ENCODE measurements at places on chromosomes 6 and 20.

GRCh38 chr20:24701027-24701426, 231.6 kb downstream of the SYNDIG1 start:
- no peak for DNase-seq

- DNase-seq, result peak; percentile 77
Measured at GRCh38 chr6:128919412-128920180, 36.7 kb downstream of the LAMA2 start.

GRCh38 chr20:5592823-5593739, 157.1 kb upstream of the SHLD1 start:
- DNase-seq, result no peak

GRCh38 chr20:57512432-57512831, 12.5 kb downstream of the CTCFL start:
- DNase-seq, result no peak

DNA sequence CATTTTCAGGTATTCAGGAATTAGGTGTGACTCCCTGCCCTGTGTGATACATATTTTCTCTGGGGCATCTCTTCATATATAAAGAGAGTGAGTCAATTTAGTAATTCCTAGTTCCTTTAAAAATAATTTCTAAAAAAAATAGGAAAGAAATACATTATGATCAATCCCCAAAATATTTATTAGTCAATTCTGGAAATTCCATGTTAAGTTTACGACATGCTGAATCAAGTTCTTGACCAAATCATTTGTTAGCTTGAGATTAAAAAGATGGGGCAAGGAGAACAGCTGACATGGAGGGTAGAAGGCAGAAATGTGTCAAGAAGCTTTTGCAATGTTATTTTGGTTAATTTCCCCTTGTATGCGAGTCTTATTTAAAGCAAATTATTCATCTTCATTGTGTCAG, 22.7 kb upstream of the PRDM1 start:
- DNase-seq, result peak; percentile 45

DNA sequence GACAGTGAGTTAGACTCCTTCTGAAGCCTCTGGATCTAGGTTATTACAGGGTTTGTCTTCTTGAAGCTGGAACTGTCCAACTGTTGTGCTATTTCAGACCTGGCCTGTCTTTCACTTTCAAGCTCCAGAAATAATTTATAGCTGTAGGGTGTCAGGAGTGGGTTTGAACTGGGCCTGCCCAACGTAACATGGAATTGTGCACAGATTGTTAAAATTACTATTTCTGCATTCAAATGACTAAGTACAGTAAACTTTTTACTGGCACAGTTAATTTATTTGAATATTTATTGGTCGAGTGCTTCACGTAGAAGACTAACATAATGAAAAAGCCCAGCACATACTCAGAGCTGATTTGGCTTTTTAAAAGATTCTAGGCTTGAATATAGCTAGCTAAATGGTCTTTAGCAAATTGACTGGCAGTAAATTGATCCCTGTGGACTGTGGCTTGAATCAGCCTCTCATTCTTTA, 74.3 kb downstream of the ARID1B start:
- no peak for DNase-seq

DNA sequence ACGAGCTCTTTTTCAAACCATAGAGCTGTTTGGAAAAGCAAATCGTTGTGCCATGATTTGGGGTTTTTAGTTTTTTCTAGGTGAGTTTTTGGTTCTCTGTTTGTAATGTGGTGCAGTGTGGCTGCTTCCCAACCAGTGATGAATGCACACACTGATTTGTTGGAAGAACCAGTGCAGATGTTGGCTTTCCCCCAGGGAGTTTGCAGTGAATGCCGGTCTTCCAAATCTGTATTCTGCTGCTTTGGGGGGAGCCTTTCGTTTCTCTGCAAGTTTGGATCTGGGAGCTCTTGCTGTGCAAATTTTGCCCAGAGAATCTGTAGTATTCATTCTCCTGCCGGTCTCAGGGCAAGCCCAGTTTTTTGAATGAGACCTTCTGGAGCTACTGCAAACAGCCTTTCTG, 14.5 kb downstream of the HECA start:
- peak; percentile 68 for DNase-seq

DNA sequence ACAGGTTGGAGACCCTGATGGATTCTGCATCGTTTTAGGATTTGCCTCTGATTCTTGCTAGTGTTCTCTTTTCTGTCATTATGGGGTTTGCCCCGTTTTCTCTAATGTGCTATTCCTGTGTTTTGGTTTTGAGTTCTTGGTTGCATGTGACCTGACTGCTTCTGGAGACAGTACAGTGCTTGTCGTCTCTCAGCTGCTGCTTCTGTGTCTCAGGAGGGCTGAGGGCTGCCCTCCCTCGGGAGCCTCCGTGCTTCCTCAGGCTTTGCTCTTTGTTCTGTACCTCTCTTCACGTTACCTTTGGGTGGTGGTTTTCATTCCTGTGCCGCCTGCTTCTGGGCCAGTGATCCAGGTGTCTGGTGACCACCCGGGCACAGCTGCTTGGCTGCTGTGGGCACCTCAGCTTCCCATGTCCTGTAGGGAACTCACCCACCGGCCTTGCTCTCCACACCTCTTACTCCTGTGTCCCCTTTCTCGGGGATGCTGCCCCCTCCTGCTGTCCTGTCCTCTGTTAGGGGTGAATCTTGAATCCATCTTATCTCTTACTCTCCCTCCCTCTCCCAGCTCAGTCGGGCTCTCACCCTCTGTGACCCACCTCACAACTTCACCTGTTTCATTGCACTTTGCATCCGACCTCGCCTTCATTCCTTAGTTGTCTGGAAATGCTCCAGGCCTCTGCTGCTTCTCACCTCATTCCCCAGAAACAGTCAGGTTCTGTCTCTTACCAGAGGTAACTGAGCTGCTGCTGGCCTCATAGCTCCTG, 33.2 kb downstream of the PANK2 start:
- DNase-seq, result no peak

- DNase-seq, result no peak
Measured at GRCh38 chr6:163915131-163915530, 500.6 kb downstream of the QKI start.

DNA sequence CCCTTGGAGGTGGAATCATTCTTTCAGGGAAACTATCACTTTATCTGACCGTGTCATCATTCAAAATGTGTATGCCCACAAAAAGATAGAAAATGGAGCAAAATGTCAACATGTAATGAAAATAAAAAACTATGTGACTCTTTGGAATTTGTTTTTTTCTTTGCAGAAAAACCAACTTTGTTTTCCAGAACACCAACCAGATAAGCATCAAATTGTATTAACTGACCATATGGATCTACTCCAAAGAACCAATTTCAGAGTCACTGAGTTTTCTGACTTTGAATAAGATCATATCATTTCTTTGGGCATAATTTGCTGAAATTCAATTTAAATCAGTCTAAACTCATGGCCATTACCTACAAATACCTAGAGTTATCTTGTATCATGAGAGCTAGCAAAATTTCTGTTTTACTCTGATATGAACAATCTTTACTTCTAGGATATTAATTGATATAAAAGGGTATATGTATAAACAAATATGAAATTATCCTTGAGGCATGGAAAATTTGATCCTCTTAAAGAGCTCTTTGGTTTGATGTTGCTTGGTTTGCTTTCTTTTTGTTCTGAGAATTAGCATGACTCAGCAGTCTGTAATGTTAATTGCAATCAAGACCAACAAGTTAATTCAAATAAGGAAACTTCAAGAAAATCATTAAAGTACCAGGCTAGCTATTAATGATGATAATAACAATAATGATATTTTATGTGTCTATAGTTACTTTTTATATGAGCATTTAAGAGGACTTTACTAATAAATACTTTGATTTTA, 444.4 kb upstream of the MARCKS start:
- peak; percentile 26 for DNase-seq

DNA sequence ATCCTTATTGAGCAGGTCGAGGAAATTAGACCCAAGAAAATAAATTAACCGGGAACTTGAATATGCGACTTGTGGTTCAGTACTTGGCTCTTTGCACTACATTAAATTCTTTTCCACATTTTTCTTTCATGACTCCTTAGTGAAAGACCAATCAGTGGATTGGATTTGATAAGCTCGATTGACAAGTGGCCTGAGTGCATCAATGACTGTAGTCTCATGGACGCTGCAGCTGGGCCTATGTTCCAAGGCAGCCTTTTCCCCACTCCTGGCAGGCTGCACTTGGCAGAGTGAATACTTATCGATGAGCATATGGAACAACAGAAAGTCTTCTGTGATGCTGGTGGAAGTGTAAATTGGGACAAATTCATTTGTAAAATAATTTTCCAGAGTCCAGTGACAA, 210.8 kb upstream of the EXOC2 start:
- peak; percentile 75 for DNase-seq

DNA sequence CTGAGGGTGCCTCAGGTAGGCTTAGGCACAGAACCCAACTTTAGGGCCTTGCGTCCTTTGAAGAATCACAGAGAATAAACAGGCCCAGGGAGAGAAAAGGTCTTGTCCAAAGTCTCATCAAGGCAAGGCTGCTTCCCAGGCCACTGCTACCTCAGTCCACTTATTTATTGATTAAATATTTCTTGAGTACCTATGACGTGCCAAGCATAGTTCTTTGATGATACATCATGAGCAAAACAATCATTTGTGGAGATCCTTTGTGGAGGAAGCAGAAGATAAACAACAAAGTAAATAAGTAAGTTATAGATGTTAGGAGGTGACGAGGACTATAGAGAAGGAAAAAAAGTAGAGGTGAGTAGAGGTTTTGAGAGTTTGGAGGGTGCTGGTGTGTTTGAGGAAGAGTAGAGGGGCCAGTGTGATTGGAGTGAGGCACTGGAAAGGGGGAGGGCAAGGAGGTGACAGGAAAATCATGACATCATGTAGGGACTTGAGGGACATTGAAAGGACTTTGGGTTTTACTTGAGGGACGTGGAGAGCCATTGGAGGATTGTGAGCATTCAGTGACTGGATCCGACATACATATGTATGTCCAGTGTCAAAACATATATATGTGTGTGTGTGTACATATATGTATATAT, 14.1 kb upstream of the CHMP4B start:
- no peak for DNase-seq

- DNase-seq, result peak; percentile 2
Measured at GRCh38 chr6:68114463-68115047, 520.5 kb upstream of the ADGRB3 start.

- DNase-seq, result no peak
Measured at GRCh38 chr6:76861403-76861802, 601.9 kb downstream of the HTR1B start.

DNA sequence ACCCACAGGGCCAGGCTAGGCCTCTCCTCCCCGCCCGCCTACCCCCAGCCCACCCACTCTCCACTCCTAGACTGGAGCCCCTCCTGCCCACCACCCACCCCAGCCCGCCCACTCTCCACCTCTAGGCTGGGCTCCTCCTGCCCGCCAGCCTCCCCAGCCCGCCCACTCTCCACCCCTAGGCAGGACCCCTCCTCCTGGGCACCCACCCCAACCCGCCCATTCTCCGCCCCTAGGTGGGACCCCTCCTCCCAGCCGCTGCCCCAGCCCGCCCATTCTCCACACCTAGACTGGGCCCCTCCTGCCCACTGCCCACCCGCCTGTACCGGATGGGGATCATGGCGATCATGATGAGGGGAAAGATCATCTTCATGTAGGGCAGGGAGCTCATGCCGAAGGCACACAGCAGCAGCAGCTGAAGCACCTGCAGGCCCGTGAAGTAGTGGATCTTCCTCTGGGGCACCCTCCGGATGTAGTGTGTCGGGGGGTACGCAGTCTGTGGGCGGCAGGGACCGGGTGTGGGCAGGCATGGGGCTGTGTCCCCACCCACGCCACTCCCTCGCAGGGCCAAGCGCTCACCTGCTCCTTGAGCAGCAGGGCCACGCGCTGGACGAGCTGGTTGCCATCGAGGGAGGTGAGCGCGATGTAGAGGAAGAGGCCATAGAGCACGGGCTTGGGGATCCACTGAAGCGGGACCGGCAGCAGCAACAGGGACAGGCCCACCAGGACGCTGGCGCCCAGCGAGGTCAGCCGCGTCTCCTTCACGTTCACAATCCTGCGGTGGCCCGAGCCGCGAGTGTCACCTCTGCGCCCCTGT, 10.8 kb downstream of the SLC4A11 start:
- no peak for DNase-seq

DNA sequence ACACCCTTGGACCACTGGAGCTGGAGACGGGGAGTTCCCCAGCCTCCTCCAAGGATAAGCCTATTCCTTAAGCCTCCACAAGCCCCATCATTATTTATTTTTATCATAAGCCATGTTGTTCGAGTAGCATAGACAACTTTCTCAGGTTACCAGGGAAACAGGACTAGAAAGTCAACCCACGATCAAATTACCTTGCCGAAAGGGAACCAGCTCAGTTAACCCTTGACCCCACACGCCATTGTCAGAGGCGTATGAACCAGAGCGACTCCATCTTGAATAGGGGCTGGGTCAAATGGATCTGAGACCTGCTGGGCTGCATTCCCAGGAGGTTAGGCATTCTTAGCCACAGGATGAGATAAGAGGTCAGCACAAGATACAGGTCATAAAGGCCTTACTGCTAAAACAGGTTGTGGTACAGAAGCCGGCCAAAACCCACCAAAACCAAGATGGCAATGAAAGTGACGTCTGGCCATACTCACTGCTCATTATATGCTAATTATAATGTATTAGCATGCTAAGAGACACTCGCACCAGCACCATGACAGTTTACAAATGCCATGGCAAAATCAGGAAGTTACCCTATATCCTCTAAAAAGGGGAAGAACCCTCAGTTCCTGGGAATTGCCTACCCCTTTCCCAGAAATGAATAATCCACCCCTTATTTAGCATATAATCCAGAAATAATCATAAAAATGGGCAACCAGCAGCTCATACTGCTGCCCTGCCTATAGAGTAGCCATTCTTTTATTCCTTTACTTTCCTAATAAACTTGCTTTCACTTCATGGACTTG, 22.4 kb downstream of the SYNJ2 start:
- no peak for DNase-seq

DNA sequence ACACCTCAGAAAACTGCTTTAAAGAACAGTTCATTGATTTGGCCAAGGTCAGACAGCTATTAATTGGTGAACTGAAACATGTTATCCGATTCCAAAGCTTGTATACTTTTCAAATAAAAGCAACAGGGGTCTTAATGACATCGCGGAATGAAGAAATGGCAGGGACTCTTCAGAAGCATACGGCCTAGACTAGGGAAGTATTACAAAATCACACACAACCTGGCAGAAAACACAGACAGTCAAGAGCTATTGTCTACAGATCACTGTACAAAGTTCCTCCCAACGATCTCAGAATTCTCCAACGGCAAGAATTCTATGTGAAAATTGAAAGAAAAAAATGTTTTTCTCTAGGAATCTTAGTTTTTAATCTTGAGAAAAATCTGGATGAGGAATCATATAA, 105.5 kb downstream of the PTPRK start:
- no peak for DNase-seq

GRCh38 chr6:73586416-73586974, 65.7 kb upstream of the EEF1A1 start:
- no peak for DNase-seq

DNA sequence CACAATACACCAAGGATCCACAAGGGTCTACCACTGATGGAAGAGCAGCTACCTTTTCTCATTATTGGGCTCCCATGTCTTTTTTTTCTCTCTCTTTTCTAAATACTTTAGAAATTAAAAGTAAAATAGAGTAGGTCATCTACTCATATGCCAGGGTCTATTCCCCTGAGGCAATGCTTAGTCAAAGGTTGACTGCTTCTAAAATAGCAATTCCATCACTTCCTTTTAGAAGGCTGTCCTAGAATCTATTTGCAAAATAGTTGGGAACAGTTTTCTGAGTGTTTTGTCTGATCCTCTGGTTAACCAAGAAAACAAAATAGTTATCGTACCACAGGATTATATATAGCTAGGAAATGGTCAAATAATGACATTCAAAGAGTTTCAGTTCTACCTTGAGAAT, 174.1 kb downstream of the COL21A1 start:
- peak; percentile 69 for DNase-seq

Data from fibroblast of upper back skin (primary cell).